SW 1271 (cell line): ENCODE measurements at places on chromosomes 3 and 15.

GRCh38 chr3:36557021-36557707 lies 176.9 kb downstream of the STAC start:
- no peak for DNase-seq

DNA sequence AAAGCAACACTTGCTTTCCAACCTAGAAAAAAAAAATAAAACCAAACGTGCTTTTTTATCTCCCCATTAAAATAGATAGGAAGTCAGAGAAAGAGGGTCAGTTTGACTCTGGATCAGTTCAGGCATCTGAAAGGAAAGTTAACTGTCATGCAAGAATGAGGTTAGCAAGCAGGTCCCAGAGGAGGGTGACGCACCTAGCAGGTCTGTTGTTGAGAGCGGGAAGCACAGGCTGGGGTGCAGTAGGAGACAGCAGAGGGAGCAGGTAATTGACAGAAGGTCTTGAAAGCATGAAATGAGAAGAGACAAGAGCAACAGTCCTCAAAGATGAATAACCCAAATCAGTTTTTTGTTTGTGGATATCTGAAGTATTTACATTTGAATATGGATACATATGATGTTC lies 82.5 kb downstream of the ANO10 start:
- no peak for DNase-seq

DNA sequence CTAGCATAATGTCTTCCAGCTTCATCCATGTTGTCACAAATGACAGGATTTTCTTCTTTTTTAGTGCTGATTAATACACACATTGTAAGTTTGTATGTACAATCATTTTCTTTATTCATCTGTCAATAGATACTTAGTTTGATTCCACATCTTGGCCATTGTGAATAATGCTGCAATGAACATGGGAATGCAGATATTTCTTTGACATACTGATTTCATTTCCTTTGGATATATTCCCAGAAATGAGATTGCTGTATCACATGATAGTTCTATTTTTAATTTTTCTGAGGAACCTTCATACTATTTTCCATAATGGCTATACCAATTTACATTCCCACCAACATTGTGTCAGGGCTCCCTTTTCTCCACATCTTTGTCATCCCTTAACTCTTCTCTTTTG lies 117.9 kb downstream of the MEIS2 start:
- DNase-seq = no peak

GRCh38 chr3:149430216-149430615 lies 44.3 kb upstream of the TM4SF4 start:
- no peak for DNase-seq
